ENCODE measurements at places on chromosomes 2 and 18.

GRCh38 chr2:50492477-50492851 is 539.5 kb downstream of the NRXN1 start:
- DNase-seq, result no peak

DNA sequence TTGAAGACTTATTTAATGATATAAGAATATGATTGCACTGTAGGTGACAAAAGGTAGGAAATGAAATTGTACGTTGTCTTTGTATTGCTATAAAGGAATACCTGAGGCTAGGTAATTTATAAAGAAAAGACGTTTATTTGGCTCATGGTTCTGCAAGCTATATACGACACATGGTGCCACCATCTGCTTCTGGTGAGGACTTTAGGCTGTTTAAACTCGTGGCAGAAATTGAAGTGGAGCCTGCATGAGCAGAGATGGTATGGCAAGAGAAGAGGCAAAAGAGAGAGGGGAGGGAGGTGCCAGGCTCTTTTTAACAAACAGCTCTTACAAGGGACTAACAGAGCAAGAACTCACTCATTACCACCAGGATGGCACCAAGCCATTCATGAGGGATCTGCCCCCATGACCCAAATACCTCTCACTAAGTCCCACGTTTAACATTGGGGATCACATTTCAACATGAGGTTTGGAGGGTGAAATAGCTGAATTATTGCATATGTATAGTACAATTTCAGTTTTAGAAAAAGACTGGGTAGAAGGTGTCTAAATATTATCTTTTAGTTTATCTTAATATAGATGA is 86.8 kb downstream of the GULP1 start:
- DNase-seq, result no peak

GRCh38 chr2:1816414-1816911 is 72.1 kb upstream of the PXDN start:
- DNase-seq, result no peak

- DNase-seq, result no peak
Observed at GRCh38 chr2:197054437-197054836, 127.9 kb upstream of the PGAP1 start.

DNA sequence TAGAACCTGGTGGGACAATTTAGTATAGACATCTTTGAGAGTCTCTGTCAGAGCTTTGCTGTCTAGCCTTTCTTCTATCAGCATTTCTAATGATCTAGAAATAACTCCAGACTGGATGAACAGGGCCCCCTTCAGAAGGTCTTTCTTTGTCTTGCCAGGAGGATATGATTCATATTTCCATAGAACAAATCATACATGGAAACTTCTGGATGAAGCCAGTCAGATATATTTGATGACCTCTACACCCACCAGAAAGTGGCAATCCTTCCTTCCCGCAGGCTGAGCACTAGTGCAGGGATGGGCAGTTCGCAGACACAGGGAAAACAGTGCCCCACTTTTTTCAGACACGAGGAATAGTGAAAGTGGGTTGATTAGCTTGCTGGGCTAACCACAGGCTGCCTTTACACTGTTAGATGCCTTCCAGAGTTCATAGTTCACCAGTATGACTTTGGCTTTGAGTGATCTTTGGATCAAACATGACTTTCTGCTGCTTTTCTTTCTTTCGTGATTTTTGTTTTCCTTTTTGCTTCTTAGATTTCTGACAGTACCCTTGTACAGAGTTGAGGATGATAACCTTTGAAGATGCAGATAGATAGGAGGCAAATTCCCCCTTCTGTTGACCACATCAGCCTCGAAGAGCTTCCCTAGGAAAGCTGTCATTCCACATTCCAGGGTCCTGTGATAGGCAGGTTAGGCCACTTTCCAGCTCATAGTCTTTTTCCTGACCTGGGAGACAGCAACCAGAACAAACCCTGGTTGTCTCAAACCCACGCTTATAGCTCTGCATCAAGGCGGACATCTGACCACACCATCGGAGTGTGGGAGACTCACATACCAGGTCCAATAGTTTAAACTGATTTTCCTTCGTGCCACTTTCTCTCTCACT is 237.0 kb downstream of the ZNF407 start:
- no peak for DNase-seq

GRCh38 chr2:64681479-64681967 is 27.8 kb upstream of the SERTAD2 start:
- DNase-seq, result no peak

DNA sequence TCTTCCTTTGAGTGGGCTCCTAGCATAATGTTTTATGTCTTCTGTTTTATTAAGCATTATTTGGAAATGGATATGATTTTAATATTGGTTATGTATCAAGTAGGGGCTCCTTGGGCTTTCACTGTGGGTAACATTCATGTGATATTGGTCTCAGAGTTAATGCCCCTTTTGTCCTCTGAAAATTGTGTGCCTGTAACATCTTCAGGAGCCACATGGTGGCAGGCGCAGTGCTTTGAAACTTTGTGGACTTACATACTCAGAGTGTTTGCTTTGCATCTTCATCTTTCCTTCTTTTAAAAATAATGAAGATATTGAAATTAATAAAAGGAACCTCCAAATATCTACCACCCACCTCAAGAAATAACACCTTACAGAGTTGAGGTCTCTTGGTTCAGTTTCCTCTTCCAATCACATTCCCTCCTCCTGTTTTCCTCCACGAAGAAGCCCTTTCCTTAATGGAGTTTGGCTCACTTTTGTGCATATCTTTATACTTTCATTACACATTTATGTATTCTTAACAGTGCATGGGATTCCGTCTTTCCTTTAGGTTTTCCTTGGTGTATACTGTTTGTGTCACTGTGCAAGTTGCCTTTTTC is 73.5 kb downstream of the LIMS1 start:
- DNase-seq, result no peak

DNA sequence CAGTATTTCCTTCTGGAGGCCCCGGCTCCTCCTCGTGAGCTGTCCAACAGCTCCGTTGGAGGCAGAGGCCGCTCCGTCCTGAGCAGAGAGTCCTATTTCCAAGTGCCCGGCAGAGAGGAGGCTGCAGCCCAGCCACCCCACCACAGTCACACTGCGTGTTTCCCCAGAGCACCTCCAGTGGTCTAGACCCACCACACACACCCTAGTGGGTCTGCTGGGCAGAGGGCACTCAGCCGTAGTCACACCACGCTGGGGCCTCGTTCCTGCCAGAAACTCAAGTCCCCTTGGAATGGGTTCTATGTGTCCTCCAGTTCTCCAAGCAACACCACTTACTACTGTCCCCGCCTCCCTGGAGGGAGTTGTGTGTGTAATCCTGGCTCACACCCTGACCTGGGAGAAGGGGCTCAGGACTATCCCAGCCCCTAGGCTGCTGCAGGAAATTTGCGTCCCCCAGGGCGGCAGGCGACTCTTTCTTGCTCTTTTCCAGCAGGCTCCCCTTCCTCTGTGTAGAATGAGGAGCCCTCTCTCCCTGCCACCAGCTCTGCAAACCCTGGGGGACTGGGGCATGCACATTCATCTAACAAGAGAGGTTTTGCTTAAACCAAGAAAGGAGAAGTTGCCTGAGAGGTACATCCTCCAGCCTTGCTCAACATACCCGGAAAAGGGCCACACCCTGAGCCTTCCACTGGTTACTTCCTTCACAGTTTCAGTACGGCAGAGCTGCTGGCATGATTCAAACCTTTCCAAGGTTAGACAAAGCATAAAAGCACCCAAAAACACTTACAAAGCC is 114.1 kb downstream of the NDUFA10 start:
- no peak for DNase-seq

GRCh38 chr18:44620812-44621211 is 59.9 kb upstream of the SETBP1 start:
- no peak for DNase-seq

- DNase-seq, result no peak
Observed at GRCh38 chr2:175890636-175891242, 111.3 kb downstream of the LNPK start.

DNA sequence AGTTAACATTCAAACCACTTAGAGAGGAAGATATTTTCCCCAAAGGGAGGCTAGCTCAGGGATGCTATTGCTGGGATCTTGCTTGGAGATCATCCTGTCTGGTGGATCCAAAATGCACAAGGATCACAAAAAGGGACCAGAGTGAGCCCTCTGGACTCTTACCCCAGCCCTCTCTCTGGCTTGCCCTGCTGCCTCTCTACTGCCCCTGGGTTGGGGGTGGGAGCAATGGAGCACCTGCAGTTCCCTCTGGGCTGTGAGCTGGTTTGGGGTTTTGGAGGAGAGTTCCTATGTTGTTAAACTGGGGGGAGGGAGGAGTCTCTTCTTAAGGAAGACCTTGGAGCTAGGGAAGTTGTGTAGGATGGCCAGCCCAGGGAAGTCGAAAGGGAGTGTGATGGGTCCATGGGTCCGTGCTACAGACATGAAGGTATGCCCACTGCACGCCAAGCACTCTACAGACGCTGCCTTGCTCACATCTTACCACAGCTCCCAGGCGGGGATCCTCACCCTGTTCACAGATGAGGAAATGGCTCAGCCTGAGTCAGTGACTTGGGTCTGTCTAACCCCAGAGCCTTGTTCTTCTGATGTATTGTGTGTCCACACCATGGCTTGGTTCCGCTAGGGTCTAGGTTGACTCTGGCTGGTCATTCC is 3.8 kb downstream of the LBH start:
- DNase-seq, result peak; percentile 80

DNA sequence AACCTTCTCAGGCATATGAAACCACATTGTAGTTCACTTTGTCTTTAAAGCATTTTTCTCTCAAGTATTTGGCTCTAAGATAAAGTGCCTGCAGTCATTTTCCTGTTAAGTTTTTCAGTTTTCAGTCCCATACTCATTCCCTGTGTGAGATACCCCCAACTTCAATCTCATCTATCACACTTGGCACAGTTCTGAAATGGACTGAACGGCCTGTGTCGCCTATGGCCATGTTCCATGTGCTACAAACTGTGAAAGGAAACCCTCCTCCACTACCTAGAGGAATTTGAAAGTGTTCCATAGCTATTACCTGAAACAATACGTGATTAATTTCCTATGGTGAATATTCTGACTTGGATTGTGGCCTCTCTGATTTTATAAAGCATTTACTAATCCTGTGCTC is 319.1 kb downstream of the CTNNA2 start:
- DNase-seq, result no peak

GRCh38 chr18:39441648-39442047 is 1876.0 kb upstream of the CELF4 start:
- no peak for DNase-seq

DNA sequence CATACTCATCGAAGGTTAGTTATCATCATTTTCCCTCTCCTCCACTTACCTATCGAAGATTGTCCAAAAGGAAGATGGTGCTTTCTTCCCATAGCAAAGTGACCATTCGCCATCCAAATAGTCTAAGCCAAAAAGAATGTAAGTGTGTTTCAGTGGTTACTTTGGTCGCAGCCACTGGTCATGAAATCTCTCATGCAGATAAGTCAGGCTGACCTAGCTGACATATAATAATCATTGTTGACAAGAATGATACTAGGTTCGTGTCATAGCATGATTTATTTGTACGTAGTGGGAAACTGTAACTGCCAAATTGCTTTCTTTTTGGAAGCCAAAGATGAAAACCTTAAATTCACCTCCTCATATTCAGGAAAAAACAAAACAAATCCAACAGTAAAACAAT is 89.6 kb upstream of the PMAIP1 start:
- DNase-seq, result no peak

- DNase-seq, result no peak
Observed at GRCh38 chr2:201532686-201533304, 81.3 kb downstream of the STRADB start.

DNA sequence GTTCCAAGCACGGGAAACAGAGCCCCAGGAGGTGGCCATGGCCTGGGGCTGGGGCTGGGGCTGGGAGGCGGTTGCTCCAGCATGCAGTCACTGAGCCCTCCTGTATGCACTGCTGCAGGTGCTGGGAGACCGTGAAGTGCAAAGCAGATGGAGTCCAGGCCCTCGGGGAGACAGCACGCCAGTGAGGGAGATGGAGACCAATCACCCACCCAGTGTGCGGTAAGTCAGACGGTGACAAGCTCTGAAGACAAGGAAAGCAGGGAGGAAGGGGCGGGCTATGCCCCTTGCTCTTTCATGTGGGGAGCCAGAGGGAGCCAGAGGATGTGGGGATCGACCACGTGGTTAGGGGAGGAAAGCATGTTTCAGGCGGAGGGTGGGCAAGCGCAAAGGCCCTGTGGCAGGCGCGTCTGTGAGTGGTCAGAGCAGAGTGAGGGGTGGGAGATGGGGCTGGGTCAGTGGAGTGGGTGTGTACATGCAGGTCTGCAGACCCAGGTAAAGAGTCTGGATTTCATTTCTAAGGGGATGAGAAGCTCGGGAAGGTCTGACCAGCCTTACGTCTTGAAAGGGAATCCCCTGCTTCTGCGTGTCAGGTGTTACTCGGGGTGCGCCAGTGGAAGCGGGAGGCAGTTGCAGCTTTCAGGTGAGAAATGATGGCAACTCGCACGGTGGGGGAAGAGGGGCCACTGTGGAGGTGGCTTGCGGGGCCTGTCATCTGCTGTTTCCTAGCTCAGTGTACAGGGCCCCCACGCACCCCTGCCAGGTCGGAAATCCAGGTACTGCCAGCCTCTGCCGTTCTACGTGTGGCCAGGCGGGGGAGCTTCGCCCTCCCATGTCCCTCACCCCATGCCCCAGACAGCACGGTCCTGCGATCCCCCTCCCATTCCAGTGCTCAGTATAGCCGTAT is 19.4 kb downstream of the RRM2 start:
- DNase-seq, result no peak

GRCh38 chr18:2984703-2985261 is 28.2 kb downstream of the LPIN2 start:
- no peak for DNase-seq

GRCh38 chr2:106800976-106801655 is 84.9 kb downstream of the ST6GAL2 start:
- DNase-seq, result no peak

DNA sequence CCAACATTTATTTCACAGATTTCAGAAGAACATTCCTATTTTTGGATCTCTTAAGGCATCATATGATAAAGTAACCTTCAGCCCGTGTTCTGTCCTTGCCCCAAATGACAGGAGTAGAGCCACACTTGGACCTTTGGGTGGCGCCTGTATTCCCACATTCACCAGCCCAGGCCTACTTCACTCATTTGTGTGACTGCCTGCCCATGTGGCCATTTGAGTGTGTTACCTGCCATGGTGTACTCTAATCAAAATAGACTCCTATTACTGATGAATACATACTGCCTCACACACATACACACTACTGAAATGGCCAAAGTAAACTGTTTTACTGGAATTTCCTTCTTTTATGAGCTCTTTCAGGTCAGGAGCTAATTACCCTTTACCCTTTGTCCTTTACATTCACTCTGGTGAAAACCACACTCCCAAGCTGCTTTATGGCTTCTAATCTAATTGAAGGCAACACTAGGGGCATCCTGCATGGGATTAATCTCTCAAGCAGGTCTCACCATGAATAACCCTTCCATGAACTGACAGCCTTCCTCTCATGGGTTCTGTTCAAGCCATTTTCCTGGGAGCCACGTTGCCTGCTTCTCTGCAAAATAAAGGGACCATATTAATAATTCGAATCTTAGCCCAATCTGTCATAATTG is 271.0 kb upstream of the GALNT5 start:
- DNase-seq, result no peak

- DNase-seq, result no peak
Observed at GRCh38 chr2:214529021-214529420, 118.2 kb downstream of the VWC2L start.

- no peak for DNase-seq
Observed at GRCh38 chr2:103002954-103003353, 241.1 kb downstream of the TMEM182 start.

GRCh38 chr2:70062270-70062669 is 25.0 kb upstream of the PCBP1 start:
- no peak for DNase-seq

- no peak for DNase-seq
Observed at GRCh38 chr18:46920067-46920466, 2.7 kb downstream of the KATNAL2 start.

Data from activated CD8-positive, alpha-beta memory T cell treated with anti-CD3 and anti-CD28 coated beads for 24 hours (primary cell).